ENCODE measurements at places on chromosomes 7 and 10. TPM values are rescaled to one million over a fixed set of nuclear protein-coding genes. Genes with fewer than 3 reads are reported as not detected.

The PDK4 gene
- total RNA-seq = 1.5 TPM

The TACC2 gene
- 5.8 TPM for total RNA-seq

The GPR22 gene
- not detected for total RNA-seq

The CYP3A4 gene
- not detected for total RNA-seq

Data from GM23248 (cell line).